ENCODE measurements at places on chromosomes 1 and 21. TPM values are rescaled to one million over a fixed set of nuclear protein-coding genes. Genes with fewer than 3 reads are reported as not detected.

Gene FNDC5
- not detected for total RNA-seq

Gene SYT14
- not detected for total RNA-seq

Gene KCNA2
- total RNA-seq, result 1.2 TPM

Gene ADORA3
- total RNA-seq, result 0.64 TPM

Gene LMX1A
- 0.04 TPM for total RNA-seq

Gene SLC5A9
- not detected for total RNA-seq

Gene EIF3I
- total RNA-seq, result 175 TPM

Gene WNT3A
- 0.44 TPM for total RNA-seq

Gene GPR52
- 0.56 TPM for total RNA-seq

Data from esophagus mucosa (tissue), 1 donor.